ENCODE measurements at places on chromosomes 7 and 10.

GRCh38 chr7:47651355-47652317 lies 69.7 kb upstream of the TNS3 start:
- DNase-seq, result no peak

DNA sequence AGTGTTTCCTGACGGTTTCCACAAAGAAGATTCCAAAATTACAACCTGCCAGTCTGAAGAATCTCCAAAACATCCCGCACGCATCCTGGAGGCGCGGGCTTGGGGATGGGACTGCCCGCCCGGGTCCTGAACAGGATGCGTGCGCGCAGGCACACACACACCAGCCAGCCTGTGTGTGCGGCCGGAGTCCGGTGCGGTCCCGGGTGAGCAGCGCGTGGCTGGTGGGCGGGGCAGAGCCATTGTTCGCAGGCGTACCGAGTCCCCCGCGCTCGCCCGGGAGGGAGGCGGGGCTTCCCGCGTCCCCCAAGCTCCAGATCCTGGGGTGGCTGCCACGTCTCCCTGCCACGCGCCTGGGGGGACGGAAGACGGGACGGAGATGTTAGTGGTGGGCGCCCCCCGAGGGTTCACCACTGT lies 675 bp upstream of the SCD start:
- peak; percentile 65 for DNase-seq

- DNase-seq, result no peak
Observed at GRCh38 chr7:129588268-129588667, 23.3 kb upstream of the NRF1 start.

DNA sequence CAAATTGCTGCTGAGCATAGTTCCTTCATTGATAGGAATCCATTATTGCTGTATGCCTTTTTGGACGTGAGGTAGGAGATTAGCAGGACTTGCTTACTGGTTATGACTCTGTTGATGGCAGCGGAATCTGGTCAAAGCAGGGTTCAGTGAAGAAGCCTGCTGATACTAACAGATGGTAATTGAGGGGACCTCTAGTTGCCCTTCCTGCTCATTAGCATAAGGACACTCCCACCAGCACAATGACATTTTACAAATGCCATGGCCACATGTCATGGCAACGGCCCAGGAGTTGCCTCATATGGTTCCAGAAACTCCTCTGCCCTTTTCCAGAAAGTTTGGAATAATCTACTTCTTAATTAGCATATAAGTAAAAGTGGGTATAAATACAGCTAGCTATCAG lies 417.5 kb downstream of the CDC14C start:
- no peak for DNase-seq

DNA sequence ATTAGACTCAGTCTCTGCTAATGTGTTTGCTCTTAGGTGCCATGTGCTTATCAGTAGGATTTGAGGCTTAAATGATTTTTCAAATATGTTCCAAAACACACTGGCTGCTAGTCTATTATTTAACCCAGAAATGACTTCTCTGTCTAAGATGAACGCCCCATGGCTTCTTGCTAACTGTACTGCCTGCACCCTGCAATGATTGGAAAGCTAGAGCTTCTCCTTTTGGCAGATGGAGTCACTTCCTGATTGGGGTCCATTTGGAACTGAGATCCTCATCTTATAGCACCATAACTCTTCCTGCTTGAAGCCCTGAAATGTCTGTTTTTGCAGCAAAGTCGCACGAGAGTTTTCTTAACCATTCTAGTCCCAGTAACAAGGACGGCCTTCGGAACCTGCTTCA lies 186.5 kb upstream of the ADO start:
- no peak for DNase-seq

DNA sequence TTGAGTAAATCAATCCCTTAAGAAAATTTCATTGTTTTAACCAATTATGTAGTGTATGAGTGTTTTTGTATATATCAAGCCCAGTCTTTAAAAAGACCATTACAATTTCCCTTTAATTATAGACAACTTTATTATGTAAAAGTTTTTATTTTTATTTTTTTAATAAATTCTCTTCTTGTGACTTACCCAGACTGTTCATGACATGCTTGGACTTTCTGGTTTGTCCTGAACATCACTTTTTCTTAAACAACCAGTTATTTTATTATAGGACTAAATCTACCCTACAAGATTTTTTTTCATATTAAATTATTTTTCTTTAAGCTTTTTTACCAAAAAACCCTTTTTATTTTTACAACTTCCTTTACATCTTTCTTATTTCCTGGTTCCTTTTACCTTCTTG lies 410.4 kb downstream of the ATRNL1 start:
- DNase-seq, result no peak

- DNase-seq, result no peak
Observed at GRCh38 chr7:10022957-10023356, 950.7 kb upstream of the PHF14 start.

DNA sequence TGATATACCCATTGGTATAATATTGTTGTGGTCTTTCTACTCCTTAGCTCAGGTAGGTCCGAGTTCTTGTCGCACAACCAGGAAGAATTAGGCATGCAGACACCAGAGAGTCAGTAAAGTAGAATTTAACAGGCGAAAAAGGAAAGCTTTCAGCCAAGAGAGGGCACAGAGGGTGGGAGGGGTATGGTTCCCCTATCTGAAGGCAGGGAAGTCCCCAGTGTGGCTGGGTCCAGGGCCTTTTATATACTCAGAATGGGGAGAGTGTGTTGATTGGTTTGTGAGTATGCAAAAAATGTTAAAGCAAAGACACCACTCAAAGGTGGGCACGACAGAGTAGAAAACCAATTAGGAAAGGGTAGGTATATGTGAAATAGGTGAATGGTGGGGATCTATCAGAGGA lies 53.9 kb downstream of the IMMP2L start:
- DNase-seq, result no peak

GRCh38 chr10:111967116-111967515 lies 216.4 kb downstream of the GPAM start:
- no peak for DNase-seq

- DNase-seq, result no peak
Observed at GRCh38 chr10:123559823-123560092, 106.4 kb upstream of the GPR26 start.

GRCh38 chr7:108454674-108455550 lies 1.3 kb downstream of the NRCAM start:
- peak; percentile 10 for DNase-seq

DNA sequence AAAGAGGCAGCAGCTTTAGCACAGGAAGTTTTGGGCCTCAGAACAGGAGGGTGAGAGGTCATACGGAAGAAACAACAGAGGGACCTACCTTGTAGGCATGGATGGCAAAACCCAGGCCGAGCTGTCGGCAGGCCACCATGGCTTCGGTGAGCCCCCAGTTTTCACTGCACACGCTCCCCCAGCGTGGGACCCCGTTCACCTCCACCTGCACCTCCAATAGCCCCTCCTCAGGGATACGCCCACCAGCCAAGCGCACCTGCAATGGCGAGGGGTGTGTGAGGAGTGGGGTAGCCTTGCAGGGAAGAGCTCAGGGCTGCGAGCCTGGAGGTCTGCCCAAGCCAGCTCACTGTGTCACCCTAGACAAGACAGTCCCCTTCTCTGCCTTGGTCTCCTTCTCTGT lies 11.3 kb downstream of the LOXL4 start:
- no peak for DNase-seq
